ENCODE measurements at places on chromosomes 7 and 10.

DNA sequence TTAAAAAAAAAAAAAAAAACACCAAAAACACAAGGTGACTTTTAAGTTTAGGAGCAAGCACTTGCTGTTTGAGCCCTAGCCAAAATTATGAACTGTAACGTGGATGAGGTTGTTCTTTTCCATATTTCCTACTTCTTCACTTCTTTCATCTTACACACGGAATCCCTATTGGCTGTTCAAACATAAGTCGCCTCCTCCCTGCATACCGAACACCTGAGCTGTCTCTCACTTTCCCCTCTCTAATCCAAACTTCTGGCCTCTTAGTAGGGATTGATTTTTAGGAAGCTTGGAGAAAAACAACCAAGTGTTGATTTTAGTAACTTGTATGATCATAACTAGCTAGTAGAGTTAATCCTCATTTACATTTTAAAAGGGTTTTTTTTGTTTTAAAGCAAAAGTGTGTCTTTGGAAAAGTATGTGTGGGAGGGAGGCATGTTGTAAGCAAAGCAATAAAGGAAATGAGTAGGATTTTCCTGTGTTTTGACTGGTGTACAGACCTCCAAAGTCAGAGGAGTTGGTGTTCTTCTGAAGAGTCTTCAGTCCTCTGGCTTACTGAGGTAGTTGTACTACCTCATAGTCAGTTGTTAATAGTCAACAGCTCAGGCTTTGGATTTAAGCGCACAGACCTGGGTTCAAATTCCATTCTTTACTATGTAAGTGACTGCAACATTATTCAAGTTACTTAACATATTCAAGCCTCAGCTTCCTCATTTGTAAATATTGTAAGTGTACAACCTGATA, 39.3 kb downstream of the RABGEF1 start:
- DNase-seq = no peak

- DNase-seq = no peak
These were observed 65.8 kb upstream of the PRKAR2B start for GRCh38 chr7:106978425-106979420.

GRCh38 chr10:47176903-47177868, 122.8 kb upstream of the GDF10 start:
- DNase-seq = no peak

DNA sequence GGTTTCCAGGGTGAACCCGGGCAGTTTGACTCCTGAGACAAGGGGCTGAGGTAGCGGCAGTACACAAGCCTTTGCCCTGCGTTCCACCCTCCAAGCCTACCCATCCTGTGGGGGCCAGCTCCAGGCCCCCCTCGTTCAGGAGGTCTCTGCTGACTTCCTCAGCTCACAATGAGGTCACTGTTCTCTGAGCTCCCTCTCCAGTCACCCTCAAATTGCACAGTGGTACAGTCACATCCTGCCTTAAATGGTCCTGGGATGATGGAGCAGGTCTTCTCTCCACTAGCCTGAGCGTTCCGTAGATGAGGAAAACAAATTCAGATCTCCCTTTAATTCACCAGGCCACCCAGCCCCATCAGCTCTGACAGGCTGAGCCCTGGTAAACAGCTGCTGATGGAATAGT, 90.2 kb downstream of the SH3PXD2A start:
- DNase-seq = no peak

DNA sequence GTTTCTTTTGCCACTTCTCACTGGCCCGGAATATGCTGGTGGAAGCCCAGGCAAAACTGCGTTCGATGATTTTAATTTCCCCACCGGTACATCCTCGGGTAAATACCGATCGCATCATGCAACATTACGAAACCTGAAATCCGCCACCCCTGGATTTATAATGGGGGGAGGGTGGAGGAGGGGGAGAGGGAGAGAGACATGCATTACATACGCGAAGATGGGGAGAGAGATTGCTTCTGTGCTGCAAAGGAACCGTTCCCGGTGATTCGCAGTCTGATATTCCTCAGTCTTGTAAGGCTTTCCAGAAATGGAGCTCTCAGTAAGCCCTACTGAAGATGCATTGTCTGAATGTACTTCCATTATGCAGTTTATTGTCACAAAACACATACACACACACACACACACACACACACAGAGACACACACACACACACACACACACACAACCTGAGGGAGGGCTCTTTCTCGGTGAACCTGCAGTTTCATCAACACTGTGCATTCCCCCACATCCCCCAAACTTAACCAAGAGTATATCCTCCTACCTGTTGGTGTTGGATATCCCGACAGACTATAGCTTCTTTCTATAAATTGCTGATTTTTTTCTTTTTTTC, 741 bp downstream of the GPR85 start:
- DNase-seq = no peak

GRCh38 chr7:13181216-13181615, 493.8 kb downstream of the ARL4A start:
- no peak for DNase-seq
